ENCODE measurements at places on chromosomes 6 and 20. TPM values are rescaled to one million over a fixed set of nuclear protein-coding genes. Genes with fewer than 3 reads are reported as not detected.

DNA sequence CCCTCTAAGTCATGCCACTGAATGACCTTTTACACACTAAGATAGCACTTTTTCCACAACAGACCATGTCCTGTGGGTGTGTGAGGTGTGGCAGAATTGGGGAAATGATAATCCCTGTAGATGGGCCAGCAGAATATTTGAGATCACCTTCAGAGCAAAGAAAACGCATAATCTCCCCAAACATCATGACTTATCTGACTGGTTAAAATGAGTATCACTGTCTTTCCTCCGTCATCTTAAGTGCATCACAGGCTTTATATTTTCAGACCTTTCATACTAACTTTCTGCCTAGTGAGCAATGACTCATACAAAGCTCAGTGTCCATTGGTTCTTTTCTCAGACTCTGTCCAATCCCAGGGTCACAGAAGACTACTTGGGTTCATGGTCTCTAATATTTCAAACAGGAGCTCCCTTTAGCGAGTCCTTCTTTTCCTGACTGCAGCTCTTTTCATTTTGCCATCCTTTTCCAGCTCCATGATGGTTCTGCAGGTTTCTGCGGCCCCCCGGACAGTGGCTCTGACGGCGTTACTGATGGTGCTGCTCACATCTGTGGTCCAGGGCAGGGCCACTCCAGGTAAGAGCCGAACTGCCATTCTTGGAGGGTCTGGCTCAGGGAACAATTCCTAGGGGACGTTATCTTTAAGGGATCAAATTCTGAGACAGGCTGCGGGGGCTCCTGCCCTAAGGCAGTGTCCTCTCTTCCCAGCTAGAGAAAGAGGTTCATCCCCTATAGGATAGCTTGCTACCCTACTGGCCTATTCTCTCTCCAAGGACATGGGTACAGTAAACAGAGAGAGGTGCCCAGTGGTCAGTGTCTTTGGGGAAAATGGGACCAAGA lies at the start of gene HLA-DPB1:
Gene HLA-DPB1, plus strand, starts transcription at position 423 of the 838 bp plus-strand sequence. Its CDS starts 52 bp downstream, at position 475.
- peaks cover 56% of the 10 kb centered on the region for H3K4me1 ChIP-seq
- peak within 1 kb of the TSS; percentile 96 for H3K27ac ChIP-seq
- peaks cover 3% of the 10 kb centered on the region for H3K36me3 ChIP-seq
- H3K4me3 ChIP-seq = peak within 1 kb of the TSS; percentile 91

DNA sequence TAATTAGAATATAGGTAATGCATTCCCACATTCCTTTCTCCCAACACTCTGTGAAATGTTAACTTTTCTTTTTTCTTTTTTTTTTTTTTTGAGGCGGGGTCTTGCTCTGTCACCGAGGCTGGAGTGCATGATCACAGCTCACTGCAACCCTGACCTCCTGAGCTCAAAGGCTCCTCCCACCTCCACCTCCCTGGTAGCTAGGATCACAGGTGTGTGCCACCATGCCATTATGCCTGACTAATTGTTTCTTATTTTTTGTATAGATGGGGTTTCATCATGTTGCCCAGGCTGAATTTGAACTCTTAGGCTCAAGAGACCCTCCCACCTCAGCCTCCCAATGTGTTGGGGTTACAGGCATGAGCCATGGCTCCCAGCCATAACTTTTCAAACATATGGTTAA lies 135.7 kb upstream of the SHLD1 start:
- no peak overlapping the region for H3K4me3 ChIP-seq
- no peak overlapping the region for H3K27ac ChIP-seq
- H3K27me3 ChIP-seq = no peaks in the 10 kb centered on the region
- no peak for DNase-seq
- H3K36me3 ChIP-seq = no peaks in the 10 kb centered on the region

- peak overlapping the region; percentile 98 for H3K4me3 ChIP-seq
- peak overlapping the region; percentile 95 for H3K27ac ChIP-seq
- peak; percentile 39 for DNase-seq
- H3K4me1 ChIP-seq = peaks cover 34% of the 10 kb centered on the region
- H3K27me3 ChIP-seq = no peaks in the 10 kb centered on the region
Observed at GRCh38 chr6:42745083-42745639, 742 bp downstream of the TBCC start.

DNA sequence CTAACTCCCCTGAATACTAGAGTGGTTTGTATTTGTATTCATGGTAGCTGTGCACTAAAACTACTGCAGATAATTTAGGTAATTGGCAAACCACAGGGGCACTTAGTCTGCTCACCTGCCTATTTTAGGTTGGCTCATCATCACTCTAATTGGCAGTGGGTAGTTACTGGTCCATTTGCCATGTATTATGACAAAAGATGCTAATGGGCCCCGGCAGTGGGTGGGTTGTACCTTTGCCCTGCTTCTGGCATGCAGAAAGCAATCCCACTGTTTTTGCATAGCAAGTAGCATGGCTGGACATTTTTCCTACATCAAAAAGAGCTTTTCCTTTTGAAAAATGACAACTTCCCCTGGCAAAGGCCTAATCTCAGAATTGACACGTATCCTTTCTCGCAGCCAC lies 741.4 kb upstream of the MAP3K7 start:
- H3K4me1 ChIP-seq = no peaks in the 10 kb centered on the region
- no peak overlapping the region for H3K27ac ChIP-seq
- no peaks in the 10 kb centered on the region for H3K27me3 ChIP-seq
- DNase-seq = no peak

DNA sequence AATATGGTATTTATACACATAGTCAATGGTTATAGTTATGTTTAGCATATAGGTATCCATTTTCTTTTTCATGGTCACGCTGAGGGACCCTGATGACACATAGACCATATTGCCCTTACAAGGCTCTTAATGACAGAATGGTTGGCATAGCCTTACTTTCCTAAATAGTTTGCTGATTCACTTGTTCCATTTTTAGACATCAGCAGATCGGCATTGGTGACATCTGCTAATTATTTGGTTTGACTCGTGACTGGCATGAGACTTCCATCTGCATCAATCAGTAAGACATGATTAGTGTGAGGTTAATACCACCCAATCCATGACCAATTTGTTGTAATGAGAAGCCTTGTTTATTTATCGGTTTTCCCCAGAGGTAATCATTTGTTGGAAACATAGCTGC lies 309.7 kb downstream of the ALDH8A1 start:
- DNase-seq = no peak
- no peak overlapping the region for H3K4me3 ChIP-seq
- H3K27me3 ChIP-seq = no peaks in the 10 kb centered on the region
- H3K4me1 ChIP-seq = no peaks in the 10 kb centered on the region
- H3K36me3 ChIP-seq = no peaks in the 10 kb centered on the region

DNA sequence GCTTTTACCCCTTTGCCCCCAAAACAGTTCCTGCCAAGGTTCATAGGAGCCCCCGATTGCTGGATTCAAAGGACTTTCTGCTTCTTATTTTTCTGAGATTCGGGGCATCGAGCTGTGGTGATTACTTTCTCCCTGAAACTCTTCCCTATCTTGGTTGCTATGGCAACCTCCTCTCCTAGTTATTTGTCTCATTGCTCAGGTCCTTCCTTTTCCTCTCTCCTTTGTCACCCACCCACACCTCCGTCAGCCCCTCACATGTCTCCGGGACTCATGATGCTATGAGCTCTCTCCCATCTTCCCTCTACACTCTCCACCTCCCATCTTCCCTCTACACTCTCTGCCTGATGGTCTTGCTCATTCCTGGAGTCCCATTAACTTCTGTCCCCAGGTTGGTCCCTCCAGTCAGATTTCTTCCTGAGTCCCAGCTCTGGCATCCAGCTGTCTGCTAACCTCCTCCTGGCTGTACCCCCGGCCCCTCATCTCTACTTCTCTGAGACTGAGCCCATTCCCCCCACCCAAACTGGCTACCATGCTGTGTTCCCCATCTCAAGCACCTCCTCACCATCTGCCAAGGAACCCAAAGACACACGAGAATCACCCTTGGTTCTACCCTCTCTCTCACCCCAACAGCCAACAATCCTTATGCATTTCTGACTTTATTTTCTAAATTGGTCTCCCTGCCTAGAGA lies 30.2 kb upstream of the NNAT start:
- no peak overlapping the region for H3K27ac ChIP-seq
- H3K4me3 ChIP-seq = no peak overlapping the region
- H3K27me3 ChIP-seq = no peaks in the 10 kb centered on the region
- no peak for DNase-seq
- H3K36me3 ChIP-seq = peaks cover 2% of the 10 kb centered on the region

DNA sequence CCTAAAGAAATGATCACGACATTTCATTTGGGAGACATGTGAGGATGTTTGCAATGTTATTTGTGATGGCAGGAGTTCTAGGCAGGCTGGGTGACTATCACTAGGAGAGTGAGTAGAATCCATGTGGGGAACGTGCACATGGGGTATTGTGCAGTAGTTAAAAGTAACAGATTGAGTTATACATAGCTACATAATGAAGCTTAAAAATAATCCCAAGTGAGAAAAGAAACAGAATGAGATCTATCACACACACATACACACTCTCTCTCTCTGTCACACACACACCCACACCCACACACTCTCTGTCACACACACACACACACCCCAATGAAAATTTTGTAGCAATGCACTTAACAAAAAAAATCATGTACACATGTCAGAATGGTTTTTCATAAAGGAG lies 218.7 kb upstream of the ARG1 start:
- no peaks in the 10 kb centered on the region for H3K36me3 ChIP-seq
- no peaks in the 10 kb centered on the region for H3K4me1 ChIP-seq
- no peak for DNase-seq
- no peak overlapping the region for H3K4me3 ChIP-seq
- H3K27me3 ChIP-seq = no peaks in the 10 kb centered on the region

DNA sequence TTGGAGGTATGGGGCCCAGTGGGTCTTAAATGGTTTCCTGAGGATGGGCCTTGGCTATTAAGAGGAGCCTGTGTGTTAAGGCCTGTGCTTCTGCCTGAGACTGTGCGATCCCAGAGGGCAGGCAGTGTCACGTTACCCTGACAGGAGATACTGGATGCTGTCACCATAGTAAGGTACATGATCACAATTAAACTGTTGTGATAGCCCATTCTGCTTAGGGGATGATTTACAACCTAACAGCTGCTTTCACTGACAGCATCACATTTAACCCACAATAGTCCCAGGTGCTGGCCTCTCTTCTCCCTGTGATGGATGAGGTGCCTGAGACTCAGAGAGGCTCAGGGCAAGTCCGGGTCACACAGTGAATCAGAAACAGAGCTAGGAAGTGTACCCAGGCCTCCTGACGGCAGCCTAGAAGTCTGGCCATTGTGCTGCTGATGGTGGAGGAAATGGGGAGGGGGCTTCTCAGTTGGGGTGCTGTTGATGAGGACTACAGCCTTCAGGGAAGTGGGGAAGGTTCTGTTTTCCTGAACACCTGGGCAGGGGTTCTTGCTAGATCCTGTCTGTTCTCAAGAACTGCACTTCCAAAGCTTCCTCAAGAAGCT lies 97.3 kb downstream of the MDGA1 start:
- no peaks in the 10 kb centered on the region for H3K27me3 ChIP-seq
- H3K4me1 ChIP-seq = no peaks in the 10 kb centered on the region
- no peak overlapping the region for H3K27ac ChIP-seq
- no peak for DNase-seq

DNA sequence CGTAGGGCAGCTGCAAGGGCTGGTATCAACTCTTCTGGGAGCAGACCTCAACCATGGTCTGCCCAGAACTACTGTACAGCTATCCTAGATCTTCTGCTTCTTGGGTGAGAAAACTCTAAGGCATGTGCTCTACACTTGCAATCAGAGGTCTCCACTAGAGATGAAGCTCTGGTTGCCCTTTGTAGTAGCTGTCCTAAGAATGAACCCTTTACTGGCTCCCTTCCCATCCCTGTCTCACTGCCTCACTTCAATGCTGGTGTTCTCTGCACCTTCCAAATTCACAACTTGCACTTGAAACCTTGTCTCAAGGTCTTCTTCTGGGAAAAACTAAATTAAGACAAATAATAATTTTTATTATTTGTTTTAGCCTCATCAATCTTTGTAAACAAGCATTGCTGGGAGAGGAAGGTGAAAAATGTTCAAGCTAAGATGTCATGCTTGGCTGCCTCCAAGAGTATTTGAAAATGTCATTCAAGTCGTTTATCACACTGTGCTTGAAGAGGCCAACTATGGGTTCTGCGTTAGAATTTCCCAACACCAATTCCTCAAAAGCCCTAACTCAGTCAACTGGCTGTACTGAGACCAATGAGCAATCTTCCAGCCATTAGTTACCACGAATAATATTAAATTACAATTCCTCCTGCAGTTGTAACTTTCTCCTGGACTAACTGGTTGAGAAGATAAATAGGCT lies 255.7 kb upstream of the PRND start:
- no peak for DNase-seq
- no peaks in the 10 kb centered on the region for H3K27me3 ChIP-seq
- H3K36me3 ChIP-seq = no peaks in the 10 kb centered on the region
- no peak overlapping the region for H3K4me3 ChIP-seq
- no peak overlapping the region for H3K27ac ChIP-seq
- no peaks in the 10 kb centered on the region for H3K4me1 ChIP-seq

DNA sequence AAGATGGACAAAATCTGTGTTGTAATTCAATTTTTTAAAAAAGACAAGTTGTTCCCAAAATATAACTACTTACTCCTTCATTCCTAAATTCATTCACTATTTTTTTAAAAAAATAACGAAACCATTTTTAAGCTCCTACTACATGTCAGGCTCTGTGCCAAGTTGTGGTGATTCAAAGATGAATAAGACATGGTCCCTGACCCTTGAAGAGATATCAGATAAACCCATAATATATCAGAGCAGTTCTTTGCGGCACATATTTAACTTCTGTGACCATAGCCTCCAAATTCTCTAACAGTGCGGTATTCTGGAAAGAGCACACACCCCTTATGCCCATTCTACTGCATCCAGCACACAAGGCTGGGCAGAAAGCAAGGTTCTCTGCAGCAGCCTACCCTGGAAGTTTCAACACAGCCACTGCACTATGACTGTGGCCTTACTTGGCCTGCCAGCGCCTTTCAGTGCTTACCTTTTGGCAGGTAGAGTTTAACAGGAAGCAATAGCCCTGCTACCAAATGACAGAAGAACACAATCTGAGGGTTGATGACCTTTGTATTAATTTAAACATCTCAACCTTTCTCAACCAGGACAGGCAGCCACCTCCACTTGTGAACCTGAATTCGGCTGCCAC lies 406.5 kb downstream of the BTBD9 start:
- H3K27me3 ChIP-seq = no peaks in the 10 kb centered on the region
- H3K36me3 ChIP-seq = no peaks in the 10 kb centered on the region
- H3K4me3 ChIP-seq = no peak overlapping the region
- H3K4me1 ChIP-seq = no peaks in the 10 kb centered on the region
- H3K27ac ChIP-seq = no peak overlapping the region
- DNase-seq = no peak

GRCh38 chr20:12641619-12642018 lies 367.2 kb upstream of the SPTLC3 start:
- no peak for DNase-seq
- no peaks in the 10 kb centered on the region for H3K4me1 ChIP-seq
- no peak overlapping the region for H3K27ac ChIP-seq

- H3K27ac ChIP-seq = peak overlapping the region; percentile 99
- H3K27me3 ChIP-seq = no peaks in the 10 kb centered on the region
- H3K4me3 ChIP-seq = peak overlapping the region; percentile 18
- DNase-seq = peak; percentile 53
- H3K36me3 ChIP-seq = no peaks in the 10 kb centered on the region
Observed at GRCh38 chr6:37050045-37050853, 44.8 kb downstream of the FGD2 start.

Gene EDN3
- 0.24 TPM for total RNA-seq

Gene HUS1B
- 2.8 TPM for total RNA-seq

Gene C20orf144
- 0.33 TPM for total RNA-seq

Gene LHFPL5
- not detected for total RNA-seq

Gene SLC32A1
- total RNA-seq = not detected

Gene ADGRF1
- not detected for total RNA-seq
